Activated CD4-positive, alpha-beta T cell treated with anti-CD3 and anti-CD28 coated beads, Interleukin-2, amount 50 U/mL, for 4 hours (primary cell): ENCODE measurements at places on chromosomes 3 and 15.

- DNase-seq = no peak
Observed at GRCh38 chr3:128226186-128226725, 73.0 kb downstream of the EEFSEC start.

DNA sequence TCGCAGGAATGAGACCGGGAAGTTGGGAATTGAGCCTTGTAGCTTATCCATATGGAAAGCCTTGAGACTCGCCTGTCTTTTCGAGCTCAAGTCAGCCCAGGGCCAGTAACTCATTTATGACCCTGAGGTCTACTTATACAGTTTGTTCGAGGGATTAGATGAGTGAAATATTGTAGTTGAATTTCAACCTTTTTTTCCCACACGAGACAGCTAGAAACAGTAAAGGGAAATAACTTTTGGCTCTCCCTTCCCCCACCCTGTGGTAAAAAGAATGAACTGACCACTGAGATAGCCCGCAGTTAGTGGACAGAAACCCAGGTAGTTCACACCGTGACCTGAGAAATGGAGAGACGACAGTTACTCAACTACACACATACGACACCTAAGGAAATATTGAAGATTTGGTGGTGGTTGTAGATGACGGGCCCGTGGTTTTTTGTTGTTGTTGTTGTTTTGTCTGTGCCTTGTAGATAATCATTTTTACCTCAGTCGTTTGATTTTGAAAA is 841 bp downstream of the EIF3J start:
- DNase-seq = no peak

DNA sequence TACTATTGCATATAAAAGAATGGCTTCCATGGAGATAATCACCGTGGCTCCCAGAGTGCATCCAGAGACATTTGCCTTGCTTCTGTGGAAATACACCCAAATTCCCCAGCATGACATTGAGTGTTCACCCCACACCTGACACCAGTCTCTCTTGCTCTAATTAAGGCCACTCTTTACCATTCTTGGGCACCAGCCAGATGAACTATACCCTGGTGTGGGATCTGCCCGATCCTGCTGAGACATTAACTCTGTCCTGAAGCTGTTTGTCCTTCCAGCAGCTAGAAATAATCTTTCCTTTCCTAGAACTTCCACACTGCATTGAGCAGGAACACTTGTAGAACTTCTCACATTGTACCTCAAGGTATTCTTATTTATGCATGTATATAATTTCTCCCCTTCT is 105.2 kb downstream of the LPP start:
- DNase-seq = no peak

DNA sequence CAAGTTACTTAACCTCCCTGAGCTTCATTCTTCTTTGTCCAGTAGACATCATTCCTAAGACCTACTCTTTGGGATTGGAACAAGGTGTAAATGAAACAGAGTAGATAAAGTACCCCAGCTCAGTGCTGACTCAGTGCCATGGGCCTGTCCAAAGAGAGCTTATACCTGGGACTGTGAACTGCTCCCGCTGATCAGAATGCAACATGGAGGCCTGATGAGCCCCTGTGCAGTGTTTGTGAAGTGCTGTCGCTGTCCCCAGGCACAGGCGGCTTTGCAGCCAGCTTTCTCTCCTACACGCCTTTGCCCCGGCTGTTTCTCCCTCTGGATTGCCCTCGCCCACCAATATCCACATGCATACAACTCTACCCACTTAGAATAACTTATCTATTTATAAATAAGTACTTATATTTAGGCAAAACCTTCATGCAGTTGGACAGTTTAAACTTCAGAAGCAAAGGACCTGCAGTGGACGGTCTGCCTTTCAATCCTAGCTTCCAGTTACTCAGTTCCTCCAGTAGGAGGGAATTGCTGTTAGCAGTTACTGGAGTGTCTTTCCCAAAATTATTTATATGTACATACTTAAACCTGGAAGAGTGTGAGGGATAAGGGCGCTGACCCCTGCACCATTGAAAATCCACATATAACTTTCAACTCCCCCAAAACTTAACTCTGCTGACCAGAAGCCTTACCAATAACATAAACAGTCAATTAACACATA is 80.0 kb downstream of the CORO2B start:
- no peak for DNase-seq

DNA sequence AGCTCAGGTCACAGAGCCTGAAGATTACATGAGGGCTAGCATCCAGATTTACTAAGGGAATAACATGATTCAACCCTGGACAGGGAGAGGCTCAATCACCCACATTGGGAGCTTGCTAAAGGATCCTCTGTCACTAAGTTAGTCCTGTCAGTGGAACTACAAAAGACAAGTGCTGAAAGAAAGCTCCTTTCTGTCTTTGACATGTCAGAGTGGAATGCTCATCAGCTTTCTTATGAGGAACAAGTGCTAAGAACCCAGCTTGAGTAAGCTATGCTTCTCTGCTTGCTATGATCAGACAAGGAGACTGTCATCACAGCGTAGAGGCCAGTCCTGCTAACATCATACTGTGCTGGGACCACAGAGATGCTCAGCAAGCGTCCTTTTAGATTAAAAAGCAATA is 74.5 kb downstream of the MB21D2 start:
- DNase-seq = no peak

- no peak for DNase-seq
Observed at GRCh38 chr3:43873723-43874122, 183.0 kb downstream of the ABHD5 start.

DNA sequence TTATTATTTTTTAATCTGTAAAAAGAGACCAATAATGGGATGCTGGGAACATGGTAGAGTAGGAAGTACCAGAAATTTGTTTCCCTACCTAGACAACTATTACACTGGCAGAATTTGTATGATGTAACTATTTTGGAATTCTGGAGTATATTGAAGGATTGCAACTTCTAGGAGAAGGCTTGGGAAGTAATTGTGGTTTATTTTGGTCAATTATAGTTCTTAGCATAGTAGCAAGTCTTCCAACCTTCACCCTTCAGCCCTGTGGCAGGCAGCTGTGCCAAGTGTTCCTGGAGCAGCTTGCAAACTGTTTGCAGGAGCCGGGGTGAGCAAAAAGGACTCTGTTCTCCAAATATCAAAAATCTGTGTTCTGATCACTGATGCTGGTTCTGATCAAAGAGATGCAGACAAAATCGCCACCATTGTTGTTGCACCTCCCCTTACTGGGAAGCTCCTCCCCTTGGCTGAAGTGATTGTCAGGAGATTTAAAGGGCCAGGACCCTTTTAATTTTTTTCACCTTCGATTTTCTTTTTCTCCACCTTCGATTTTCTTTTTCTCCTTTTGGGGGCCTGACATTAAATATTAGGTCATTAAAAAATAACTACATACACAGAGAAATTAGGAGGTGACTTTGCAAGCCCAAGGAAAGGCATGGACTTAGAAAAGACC is 363.3 kb downstream of the SLC9A9 start:
- DNase-seq = no peak

GRCh38 chr3:190825386-190826016 is 37.0 kb downstream of the GMNC start:
- no peak for DNase-seq

DNA sequence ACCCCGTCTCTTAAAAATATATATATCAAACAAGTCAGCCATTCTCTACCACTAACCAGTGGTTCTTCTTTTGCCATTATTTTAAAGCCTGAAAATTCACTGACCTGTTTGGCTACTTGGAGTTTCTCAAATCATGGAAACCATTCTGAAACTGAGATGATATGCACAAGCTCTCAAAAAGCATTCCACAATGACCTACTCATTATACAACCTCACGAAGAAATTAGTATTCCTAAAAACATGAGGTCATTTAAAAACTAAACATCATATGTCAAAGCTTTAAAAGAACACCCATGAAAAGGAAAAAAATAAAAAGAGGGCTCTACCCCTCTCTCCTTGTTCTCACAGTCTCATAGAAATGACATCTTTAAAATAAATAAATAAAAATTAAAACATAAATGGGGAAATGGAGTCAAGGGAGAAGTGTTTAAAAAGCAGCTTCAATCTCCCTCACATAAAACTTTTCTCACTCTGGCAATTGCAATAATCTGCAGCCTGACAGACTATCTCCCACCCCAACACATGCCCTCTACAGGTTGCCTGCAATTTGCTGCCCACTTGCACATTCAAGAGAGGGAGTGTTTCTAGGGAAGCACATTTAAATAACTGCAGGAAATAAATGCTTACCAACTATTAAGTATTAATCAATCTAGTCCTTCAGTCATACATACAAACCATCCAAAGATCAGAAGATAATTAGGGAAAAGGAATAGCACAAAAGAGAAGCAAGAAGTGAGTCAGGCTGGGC is 73.3 kb downstream of the TRANK1 start:
- DNase-seq = no peak

DNA sequence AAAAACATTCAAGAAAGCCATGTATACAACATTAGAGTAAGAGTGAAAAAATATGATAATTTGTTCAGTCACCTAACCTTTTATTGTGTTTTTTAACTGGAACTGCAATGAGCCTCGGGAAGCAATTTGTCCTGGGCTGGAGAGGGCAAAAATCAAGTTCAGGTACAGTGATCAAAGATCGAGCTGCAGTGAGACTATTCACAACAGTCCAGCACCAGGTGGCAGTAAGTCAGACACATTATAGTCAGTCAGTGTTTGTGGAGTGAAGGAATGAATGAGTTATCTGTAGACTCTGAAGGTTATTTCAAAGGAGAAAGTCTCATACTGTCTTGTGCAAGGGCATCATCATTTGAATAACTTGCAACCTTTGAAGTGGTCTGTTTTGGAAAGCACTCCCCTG is 116.6 kb downstream of the CHDH start:
- no peak for DNase-seq

GRCh38 chr3:14869917-14870782 is 51.4 kb downstream of the FGD5 start:
- no peak for DNase-seq

- no peak for DNase-seq
Observed at GRCh38 chr15:77030928-77031375, 36.0 kb downstream of the PSTPIP1 start.

- DNase-seq = no peak
Observed at GRCh38 chr3:44079916-44080315, 161.8 kb upstream of the TOPAZ1 start.

GRCh38 chr15:89198196-89198595 is 23.2 kb downstream of the RLBP1 start:
- DNase-seq = no peak

DNA sequence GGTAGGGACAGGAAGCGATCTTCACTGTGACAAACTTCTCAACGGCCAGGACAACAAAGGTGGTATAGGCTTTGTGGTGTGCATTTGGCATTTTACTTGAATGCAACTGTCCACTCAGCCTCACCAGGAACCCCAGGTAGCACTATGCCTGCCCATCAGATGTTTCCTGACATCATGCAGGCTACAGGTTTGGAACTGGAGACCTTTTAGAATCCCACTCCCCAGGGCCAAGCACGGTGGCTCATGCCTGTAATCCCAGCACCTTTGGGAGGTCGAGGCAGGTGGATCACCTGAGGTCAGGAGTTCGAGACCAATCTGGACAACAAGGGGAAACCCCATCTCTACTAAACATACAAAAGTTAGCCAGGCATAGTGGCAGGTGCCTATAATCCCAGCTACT is 9.6 kb downstream of the STARD5 start:
- no peak for DNase-seq

DNA sequence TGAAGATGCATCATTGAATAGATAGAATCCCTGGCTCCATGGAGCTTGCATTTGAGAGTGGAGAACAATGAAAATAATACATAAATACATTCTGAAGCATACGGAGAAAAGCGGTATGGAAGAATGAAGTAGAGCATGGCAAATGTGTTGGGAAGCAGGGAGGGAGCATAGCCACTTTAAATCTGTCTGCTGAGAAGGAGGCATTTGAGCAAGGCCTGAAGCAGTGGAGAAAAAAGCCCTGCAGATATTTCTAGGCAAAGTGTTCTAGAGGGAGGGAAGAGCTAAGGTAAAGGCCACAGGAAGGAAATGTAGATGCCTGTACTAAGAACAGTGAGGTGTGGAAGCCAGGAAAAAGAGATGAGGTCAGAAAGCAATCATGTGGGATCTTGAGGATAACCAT is 484.8 kb downstream of the CNTN3 start:
- DNase-seq = no peak

DNA sequence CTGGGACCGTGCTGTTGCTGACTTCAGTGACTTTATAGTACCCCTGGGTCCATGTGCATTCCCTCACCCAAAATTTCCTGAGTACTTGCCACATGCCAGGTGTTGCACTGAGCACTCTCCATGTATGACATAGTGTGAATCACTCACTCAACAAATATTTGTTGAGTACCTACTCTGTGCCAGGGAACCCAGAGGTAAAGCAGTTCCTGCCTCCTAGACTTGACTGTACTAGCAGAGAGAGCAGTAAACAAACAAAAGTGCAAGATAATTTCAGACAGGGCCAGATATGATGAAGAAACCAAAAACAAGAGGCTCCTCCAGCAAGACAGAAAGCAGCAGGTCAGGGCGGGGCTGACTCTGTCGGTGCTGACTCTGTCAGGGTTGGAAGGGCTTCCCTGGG is 12.2 kb downstream of the TGM4 start:
- no peak for DNase-seq

GRCh38 chr3:15982243-15982642 is 184.5 kb upstream of the ANKRD28 start:
- no peak for DNase-seq

GRCh38 chr15:83512459-83512858 is 65.3 kb downstream of the SH3GL3 start:
- DNase-seq = no peak

GRCh38 chr3:65144791-65145351 is 457.1 kb upstream of the ADAMTS9 start:
- no peak for DNase-seq

DNA sequence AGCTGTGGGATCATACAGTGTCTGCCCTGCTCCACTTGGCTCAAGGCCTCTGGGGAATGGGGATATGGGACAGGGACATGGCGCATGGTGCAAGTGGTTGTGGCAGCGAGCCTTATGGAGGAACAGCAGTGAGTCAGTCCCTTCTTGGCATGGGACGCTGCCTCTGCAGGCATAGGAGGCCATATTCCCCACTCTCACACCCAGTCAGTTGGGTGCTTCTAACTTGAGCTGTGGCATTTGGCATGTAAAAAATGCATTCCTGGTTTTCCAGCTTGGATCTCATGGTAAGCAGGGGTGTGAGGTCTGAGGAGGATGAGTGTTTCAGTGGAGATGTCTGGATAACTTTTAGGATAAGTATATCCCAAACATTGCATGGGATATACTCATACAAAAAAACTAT is 31.6 kb upstream of the UBE2Q2 start:
- DNase-seq = no peak

GRCh38 chr3:157294491-157294890 is 134.5 kb upstream of the CCNL1 start:
- no peak for DNase-seq

GRCh38 chr3:98731720-98732285 is 31.3 kb upstream of the ST3GAL6 start:
- no peak for DNase-seq

DNA sequence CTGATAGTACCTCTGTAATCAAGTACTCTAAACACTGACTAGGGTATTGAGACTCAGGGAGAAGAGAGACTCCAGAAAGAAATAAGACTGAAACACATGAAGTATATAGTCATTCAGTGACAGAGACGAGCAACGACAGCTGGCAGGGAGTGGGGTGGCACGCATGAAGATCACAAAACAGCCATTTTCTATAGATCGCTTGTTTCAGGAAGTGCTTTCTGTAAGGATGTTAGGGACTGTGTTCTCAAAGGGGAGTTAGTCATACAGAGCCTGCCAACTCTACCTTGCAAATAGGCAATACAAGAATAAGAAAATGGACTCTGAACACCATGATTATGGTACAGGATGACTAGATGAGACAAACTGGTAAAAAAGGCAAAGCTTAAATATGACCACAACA is 139.5 kb downstream of the TBL1XR1 start:
- peak; percentile 23 for DNase-seq
